ENCODE measurements at places on chromosomes 5 and 9. TPM values are rescaled to one million over a fixed set of nuclear protein-coding genes. Genes with fewer than 3 reads are reported as not detected.

Gene CD74
- total RNA-seq = 49.8 TPM

- peak; percentile 75 for DNase-seq
These were observed 71.3 kb downstream of the HRH2 start for GRCh38 chr5:175728885-175729828.

Gene TRIP13
- 44.4 TPM for total RNA-seq

- no peak for DNase-seq
These were observed 278.0 kb upstream of the NUDT12 start for GRCh38 chr5:103840600-103840999.

DNA sequence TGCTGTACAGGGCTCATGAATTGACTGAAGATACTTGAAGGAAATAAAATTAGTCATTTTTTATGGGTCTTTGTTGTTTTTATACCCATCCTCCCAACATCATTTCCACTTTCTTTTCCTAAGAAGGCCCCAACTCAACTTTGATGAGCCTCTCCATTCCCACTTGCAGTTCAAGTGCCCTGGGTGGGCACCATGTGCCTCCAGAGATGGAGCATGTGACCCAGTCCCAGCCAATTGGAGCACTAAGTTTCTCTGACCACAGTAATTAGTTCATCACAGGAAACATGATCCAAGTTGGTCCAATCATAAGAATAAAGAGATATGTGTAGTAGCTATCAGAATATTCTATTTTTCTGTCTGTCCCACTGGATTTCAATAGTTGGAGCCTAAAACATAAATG lies 46.9 kb downstream of the HTR4 start:
- DNase-seq = no peak

DNA sequence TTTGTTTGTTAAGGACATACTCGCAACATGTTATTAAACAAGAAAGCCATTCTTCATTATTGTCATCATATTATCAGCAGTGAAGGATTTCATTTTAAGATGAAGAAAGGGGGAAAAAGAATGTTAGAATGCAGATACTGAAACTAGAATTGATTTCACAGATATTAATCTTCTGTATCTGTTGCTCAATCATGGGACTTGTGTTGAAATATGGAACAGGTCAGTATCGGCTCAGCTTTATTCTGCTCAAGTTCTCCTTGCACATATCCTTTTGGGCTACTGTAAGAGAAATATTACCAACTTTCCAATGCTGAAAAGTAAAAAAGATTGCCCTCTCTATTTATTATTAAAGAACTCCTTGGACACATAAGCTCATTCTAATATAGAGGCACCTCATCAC lies 13.8 kb upstream of the ANXA1 start:
- no peak for DNase-seq

- no peak for DNase-seq
These were observed 376.4 kb upstream of the TNC start for GRCh38 chr9:115494393-115494792.

GRCh38 chr9:77935974-77936373 lies 95.6 kb downstream of the GNAQ start:
- DNase-seq = no peak

Gene SOX30
- 1.4 TPM for total RNA-seq

GRCh38 chr9:93911801-93912554 lies 43.2 kb downstream of the BARX1 start:
- peak; percentile 29 for DNase-seq

- no peak for DNase-seq
These were observed 55.7 kb upstream of the EQTN start for GRCh38 chr9:27352457-27353165.

GRCh38 chr5:167472566-167473108 lies 818.8 kb upstream of the WWC1 start:
- DNase-seq = no peak

Gene NDUFS6
- 82.1 TPM for total RNA-seq

GRCh38 chr5:113581388-113581787 lies 67.9 kb downstream of the YTHDC2 start:
- no peak for DNase-seq

DNA sequence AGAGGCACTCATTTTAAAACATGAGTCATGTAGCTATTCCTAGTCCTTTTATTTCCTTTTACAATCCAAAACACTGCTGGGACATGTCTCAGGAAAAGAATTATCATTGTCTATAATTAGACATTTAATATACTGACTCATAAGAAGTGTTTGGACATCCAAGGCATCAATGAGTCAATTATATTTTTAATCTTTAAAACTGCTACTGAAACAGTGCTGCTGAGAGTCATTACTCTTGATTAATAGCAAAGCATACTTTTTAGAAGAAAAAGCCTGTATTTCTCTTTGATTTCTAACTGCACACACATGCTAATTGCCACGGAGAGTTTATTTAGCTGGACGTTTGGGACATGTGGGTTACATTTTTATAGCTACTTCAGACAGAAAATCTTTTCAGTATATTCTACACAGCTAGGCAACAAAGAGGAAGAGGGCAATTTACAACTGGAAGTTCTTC lies 1249.0 kb upstream of the CDH18 start:
- no peak for DNase-seq

DNA sequence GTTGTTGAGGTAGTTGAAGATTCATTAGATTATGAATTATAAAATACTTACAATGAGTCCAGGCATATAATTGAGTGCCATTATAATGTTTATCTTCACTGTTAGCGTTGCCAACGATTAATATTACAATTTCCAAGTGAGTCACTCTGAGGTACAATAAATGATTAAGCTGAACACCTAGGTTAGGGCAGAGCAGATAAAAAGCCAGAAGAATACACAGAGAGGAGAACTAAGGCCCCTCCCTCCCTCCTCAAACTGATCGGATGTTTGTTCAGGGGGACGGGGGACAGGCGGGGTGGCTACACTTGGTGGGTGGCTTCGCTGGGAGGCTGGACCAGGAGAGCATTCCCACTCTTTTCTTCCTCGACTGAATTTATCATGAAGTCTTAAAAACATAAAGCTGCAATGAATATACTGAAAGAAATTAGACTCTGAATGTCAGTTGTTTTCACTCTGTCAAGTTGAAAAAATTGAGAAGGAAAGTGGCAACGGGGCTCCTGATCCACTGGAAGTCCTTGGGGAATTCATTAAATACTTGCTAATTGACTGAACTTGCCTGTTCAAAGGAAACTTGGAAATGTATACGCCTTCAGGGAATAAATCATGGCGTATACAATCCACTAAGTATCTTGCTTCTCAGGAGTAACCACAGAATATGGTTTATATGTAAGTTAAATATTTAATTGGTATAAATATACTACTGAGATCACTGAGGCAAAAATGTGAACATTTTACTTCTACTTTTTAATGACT lies 198.1 kb downstream of the TSSK1B start:
- no peak for DNase-seq

- no peak for DNase-seq
These were observed 1941.4 kb upstream of the NUDT12 start for GRCh38 chr5:105503950-105504349.

DNA sequence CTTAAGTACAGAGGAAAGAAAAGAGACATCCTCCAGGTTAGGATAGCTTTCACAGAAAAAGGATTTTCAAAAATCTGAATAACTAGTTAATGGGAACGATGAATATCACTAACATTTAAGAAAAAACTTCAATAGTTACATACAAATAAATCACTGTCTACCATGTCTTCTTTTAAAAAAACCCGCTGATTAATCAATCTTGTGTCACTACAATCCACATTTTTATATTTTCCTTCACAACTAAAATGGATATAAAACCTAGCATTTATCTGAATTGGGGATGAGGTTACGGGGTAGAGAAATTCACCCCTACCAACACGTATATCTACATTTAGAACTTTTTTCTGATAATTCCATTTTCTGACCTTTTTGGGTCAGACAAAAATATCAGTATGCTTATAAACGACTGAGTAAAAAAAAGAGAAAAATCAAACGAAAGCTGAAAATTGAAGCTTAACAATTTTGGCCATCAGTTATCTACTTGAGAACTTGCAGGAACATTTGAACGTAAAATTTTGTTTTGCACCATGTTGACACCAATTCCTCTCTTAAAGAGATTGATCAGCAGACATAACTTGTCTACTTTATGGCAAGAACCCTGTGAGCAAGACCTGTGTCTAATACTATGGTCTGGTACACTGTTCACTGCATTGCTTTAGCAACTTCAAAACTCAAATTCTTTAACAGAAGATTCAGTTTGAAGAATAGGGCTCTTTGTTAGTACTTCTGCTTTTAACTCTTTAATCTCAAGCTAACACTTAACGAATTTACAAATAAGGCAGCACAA lies 4.8 kb downstream of the NR3C1 start:
- no peak for DNase-seq

Gene MCIDAS
- 0.12 TPM for total RNA-seq

Gene PCDHB7
- total RNA-seq = 0.39 TPM

Gene TAF9
- total RNA-seq = 77.1 TPM

DNA sequence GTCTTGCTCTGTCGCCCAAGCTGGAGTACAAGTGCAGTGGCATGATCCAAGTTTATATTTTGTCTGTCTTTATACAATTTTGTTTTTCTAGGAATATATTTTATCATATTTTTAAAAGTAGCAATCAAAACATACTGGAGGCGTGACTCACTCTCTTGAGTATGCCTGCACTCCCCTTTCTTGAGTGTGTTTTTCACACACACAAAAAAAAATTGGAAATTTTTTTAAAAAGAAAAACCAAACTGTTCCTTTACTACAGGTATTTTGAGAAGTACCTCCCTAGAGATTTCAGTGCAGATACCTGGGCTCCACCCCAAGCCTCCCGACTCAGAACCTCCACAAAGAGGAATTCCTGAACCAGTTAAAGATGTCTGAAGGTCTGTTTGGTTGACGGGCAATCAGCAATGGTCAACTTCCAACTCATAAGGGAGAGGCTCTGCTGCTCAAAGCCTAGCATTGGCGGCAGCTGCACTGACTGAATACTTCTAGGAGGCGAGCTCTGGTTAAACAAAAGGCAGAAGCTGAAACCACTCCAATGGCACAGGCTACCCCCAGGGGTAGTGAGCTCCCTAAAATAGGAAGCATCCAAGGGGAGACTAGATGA lies 27.4 kb downstream of the PDE6A start:
- no peak for DNase-seq

GRCh38 chr5:16687898-16688297 lies 71.1 kb upstream of the RETREG1 start:
- no peak for DNase-seq

Gene NPR3
- 0.07 TPM for total RNA-seq

GRCh38 chr9:126517833-126518356 lies 95.8 kb upstream of the LMX1B start:
- no peak for DNase-seq

DNA sequence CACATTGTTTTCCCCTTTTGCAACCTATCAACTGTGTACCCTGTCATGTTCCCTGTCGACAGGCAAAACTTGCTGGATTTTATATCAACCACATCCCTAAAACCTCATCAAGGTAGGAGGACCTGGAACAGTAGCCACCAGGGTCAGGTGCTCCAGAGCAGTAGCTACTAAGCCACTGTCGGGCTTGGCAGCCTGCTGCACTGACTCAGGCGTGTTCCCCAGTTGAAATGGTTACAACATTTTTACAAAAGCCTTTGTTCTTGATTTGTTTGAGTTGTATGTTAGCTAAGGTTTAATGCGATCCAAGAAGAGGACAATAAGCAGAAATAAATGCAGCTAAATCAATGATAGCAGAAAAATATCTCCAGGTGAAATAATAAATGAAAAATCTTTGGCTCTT lies 407.4 kb upstream of the TLE4 start:
- no peak for DNase-seq

GRCh38 chr9:108162664-108163063 lies 673.1 kb upstream of the KLF4 start:
- no peak for DNase-seq

GRCh38 chr5:7803937-7804336 lies 47.0 kb downstream of the CFAP90 start:
- no peak for DNase-seq

DNA sequence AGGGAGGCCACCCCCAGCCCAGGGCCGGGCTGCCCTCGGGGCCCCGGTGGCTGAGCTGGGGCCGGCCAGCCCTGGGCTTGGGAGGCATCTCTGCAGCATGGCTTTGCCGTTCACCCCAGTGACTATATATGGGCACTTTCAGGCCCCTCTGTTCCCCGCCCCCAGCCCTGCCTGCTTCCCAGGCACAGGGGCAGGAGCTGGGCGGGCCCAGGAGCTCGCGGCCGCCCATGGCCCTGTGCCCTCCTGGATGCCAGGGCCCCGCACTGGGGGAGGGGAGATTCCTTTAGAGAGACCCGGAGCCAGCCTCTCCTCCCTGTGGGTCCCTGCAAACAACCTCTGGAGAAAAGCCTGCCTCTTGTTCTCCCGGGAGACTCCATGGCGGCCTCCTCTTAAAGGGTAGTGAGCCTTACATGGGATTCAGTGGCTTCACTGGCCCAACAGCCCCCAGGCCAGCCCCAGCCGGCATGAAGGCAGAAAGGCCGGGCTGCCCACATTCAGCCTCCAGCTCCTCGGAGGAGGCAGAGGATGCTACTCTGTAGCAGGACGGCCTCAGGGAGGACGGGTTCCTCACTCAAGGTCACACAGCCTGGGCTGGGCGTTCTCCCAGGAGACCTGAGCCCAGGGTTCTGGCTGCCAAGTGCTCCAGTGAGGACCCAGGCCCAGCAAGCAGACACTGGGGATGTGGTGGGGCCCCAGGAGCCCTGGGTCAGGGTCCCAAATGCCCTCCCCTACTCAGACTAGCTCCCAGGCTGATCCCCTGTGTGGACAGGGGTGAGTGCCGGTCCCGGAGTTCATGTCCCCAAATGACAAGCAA lies 4.1 kb downstream of the NACC2 start:
- DNase-seq = no peak

GRCh38 chr9:129458155-129458661 lies 162.7 kb downstream of the C9orf50 start:
- DNase-seq = peak; percentile 17

GRCh38 chr5:151214614-151215545 lies 9.0 kb downstream of the CCDC69 start:
- DNase-seq = no peak

GRCh38 chr5:54624805-54625568 lies 107.4 kb downstream of the SNX18 start:
- DNase-seq = no peak

DNA sequence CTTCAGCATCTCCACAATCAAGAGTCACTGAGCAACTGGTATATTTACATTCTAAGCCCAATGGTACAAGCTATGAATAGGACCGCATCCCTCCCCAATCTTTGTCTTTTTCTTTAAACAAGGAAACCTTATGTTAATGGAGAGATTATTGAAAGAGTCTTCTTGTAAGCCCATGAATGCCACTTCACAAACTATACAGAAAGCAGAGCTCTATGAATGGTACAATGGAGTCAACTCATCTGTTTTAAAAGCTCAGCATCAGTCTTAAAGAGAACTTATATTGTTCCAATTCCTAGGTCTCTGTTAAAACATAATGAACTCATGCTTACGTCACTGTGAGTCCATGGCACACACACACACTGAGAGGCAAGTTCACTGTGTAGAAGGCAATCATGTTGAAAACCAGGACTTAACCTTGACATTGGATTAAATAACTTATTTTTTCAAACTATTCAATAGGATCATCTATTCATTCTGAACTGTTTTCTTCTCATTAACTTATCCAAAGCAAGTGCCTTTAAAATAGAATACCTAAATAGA lies 4.5 kb downstream of the NREP start:
- DNase-seq = no peak

Gene IL5
- total RNA-seq = not detected
